ENCODE measurements at places on chromosomes 13 and 19.

DNA sequence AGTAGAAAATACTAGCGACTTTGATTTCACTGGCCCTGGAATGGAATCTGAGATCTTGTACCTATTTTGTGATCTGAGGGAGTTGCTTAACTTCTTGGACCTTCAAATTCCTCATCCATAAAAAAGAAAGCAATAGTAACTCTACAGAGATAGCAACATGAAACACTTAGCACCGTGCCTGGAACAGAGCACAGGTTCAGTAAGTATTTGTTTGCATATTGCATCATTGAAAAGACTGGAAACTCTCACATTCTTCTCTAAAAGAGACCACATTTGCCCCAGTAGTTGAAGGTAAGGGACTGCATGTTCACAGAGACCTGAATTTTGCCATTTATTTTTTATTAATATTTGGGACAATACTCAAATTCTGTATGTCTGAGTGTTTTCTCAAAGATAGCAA lies 358.1 kb downstream of the COG6 start:
- DNase-seq: no peak

- no peak for DNase-seq
These were observed 400.6 kb downstream of the HS6ST3 start for GRCh38 chr13:96490496-96490989.

DNA sequence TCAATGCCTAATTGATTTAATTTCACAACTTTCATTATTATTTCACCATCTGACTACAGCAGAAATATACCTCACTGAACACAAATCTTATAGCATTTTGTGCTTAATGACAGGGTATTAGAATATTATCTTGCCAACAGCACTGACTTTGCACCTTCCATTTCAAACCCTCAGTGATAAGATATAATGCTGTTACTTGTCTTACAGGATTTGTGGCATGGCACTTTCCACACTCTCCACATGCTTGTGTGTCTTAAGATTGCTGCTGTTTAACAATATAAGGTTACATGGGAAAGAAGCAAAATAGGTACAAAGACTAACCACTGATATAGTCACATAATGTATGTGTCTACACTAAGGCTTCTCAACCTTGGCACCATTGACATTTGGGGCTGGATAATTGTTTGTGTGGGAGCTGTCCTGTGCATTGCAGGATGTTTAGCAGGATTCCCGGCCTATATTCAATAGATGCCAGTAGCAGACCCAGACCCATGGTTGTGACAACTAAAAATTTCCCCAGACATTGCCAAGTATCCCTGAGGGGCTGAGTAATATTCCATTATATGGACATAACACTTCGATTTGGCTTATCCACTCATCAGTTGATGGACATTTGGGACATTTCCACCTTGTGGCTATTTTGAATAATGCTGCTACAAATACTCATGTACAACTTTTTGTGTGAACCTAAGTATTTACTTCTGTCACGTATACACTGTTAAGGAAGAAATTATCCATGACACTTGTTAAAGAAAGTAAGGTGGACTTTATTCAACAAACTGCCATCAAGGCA lies 5.7 kb upstream of the DIAPH3 start:
- DNase-seq: no peak

DNA sequence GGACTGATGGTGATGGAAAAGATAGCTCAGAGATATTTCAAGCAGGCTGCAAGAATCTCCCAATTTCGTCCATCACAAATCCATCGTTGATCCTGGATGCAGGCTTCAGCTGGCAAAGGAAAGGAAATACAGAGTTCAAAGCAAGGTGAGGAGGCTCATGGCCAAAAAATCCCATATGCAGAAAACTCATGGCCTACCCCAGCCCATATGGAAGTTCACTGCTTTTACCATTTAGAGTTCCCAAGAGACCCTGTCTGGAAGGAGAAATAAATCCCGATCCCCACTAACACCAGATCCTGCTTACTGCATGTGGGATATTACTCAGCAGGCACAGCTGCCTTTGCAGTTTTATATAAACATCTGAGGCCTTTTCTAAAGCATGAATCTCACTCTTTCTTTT lies 412.9 kb upstream of the SPRY2 start:
- no peak for DNase-seq

GRCh38 chr13:37797631-37798030 lies 71.9 kb downstream of the TRPC4 start:
- DNase-seq: no peak

DNA sequence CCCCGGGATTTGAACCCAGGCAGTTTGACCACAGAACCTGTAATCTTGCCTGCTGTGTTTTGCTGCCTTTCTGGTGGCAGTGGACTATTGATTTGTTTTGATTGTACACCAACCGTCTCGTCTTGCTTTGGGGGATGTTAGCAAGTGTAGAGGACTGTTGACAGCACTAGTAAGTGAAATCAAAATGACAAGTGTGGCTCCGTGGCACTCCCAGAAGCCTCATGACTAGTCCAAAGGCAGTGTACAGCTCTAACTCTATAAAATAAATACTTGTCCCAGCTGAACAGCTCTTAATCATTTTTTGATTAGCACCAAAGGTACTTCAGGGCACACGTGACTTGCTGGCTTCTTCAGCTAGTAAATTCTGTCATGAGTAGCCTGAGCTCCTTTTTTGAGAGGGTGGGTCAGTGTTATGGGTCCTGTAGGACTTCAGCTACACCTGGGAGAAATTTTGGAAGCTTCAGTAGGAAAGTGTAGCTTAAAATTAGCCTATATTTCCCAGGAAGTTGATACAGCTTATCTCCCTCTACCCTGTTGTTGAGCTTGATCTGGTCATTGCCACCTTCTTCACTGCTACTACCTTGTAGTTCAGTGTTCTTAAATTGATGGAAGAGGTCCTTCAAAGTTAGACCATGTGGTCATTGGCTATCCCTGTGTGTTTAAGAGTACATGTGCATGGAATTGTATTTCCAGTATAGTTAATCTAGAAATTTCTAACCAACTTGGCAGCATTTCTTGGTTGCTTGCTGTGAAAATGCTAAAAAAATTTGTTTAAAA lies 15.1 kb downstream of the TM9SF2 start:
- no peak for DNase-seq

- DNase-seq: no peak
These were observed 54.4 kb upstream of the RGCC start for GRCh38 chr13:41402691-41403511.

DNA sequence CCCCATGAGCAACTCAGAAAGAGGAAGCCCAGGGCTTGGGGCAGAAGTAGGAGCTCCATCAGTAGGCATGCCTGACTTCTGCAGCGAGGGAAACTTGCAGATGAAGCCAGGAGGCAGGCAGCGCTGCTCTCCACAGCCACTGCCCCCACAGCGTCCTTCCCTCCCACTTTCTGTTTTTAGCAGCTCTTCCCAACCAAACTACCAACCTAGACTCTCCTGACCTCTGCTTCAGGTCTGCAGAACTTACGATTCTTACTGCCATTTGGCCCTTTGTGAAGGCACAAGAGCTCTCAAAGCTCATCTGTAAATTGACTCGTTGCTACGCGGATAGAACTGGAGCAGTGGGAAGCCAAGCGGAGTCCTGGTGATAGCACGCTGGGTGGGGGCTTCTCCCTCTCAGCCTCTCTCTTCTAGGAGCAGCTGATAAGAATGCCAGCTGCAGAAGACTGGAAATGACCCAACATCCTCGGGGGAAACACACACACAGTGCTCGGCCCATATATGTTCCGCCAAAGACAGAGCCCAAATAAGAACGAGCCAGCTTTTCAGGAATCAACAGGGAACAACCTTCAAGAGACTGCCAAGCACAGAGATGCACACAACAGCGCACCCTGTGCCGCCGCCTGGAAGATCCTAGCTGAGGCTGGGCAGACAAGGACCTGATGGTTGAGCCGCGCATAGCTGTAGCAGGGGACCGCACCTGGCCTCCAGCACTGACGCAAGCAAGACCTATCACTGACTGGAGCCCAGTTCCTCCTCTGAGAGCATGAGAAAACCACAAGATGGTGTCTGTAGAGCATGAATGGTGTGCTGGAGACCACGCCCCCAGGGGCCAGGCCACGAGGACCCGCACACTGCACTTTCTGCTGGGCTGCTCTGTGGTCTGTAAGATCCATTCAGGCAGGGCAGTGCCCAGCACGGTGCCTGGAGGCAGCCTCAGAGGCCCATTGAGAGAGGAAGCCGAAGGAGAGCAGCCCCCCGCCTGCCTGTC lies 15.9 kb upstream of the SLC35E1 start:
- DNase-seq: no peak

DNA sequence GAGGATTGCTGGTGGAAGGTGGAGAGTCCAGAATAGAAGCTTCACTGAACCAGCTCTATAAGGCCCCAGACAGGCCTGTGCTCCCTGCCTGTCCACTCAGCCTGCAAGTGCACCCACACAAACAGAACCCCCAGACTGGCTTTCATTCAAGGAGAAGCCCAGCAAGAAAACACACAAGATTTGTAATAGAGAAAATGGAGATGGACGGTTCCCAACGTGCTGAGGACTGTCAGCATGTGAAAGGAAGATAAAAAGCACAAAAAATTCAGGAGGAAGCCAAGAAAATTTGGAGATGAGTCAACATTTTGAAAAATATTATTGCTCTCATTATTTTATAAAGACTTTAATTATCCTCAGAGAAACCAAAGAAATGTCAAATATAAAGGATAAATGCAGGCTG lies 218.2 kb upstream of the SLC10A2 start:
- DNase-seq: no peak

DNA sequence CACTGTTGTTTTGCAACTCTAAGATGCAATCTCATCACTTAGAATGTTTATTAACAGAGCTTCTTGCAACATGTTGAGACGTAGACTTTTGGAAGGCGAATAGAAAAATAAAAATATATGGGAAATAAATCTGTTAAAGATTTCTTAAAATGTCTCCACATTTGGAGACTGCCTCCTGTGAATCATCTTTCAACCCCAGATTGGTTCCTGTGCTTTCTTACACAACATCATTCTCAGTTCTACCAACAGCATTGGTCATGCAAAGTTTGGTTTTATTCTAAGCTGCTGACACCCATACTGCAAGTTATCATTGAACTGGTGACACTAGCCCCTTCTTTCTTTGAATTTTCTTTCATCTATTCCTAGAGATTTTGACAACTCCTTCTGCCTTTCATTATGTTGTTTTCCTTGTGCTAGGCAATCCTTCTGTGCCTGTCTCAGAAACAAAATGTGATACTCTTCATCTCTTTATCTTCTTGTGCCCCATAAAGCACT lies 1.6 kb upstream of the IGFL3 start:
- DNase-seq: no peak

DNA sequence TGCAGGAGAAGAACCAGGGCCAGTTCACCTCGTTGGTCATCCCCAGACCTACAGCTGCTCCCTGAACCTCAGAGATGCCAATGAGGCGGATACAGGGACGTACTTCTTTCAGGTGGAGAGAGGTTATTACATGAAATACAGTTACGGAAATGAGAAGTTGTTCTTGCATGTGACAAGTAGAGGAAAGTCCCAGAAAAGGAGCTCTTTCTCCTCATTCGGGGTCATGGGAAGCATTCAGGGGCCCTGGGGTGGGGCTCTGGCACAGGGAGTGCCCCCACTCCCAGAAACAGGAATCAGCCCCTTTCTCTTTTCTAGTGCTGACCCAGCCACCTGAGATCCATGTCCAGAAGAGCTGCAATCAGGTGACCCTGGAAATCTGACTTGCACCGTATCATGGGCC lies 4.5 kb upstream of the SIGLEC9 start:
- DNase-seq: no peak

GRCh38 chr13:50299546-50300249 lies 284.5 kb downstream of the KCNRG start:
- no peak for DNase-seq

DNA sequence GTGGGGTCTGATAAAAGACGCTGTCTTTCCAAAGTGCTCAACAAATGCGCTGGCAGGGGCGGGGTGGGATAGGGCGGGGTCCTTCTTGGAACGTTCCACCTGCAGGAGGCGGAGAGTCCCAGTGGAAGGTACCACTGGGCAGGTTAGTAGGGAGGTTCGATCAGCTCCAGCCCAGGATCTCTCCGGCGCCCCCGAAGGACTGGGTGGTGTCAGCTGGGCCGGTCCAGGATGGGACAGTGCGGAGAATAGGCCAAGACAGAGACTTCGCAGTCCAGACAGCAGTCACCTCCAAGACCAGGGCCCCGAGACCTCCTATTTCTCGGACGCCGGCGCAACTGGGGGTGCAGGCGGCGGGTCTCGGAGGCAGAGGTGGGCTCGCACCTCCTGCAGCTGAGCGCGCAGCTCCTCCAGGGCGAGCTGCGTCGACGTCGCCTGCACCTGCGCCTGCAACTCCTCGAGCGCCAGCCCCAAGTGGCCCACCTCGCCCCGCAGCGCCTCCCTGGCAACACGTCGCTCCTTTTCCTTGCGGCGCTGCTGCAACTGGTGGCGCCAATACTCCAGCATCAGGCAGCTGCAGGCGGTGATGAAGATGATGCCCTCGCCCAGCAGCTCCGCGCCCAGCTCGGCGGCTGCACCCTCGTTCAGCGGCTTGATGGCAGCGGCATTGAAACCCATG lies 21.6 kb downstream of the VASP start:
- DNase-seq: no peak

DNA sequence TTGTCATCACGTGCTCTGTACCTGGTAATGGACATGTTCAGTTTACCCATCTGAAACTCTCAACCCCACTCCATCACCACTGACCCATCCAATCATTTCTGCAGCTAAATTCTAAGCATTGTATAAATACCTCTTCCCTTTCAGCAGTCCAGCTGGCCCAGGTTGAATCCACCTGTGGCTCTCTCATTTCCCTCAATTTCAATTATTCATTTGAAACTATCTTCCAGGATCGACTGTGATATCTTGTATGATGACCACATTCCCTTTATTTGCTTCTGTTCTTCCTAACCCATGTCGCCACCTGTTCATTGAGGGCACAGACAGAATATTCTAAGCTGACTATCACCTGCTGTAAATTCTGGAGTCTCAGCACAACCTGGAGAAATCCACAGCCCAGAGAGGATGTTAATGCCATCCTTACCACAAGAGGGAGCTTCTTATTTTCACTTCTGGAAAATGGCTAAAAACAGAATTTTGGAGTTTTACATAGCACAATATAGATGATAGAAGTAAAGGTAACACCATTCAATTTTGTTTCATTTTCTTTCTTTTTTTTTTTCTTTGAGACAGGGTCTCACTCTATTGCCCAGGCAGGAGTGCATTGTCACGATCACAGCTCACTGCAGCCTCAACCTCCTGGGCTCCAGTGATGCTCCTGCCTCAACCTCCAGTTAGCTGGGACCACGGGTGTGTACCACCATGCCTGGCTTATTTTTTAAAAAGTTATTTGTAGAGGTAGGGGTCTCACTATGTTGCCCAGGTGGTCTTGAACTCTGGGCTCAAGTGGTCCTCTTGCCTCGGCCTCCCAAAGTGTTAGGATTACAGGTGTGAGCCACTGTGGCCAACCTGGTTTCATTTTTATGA lies 38.6 kb downstream of the ZNF823 start:
- DNase-seq: no peak

- no peak for DNase-seq
These were observed 22.9 kb upstream of the SHISA2 start for GRCh38 chr13:26074706-26075105.
